Daoy (cell line): ENCODE measurements at places on chromosomes 2 and 18. TPM values are rescaled to one million over a fixed set of nuclear protein-coding genes. Genes with fewer than 3 reads are reported as not detected.

Gene ARHGAP25
- 0.51 and 1.7 TPM in 2 replicates for total RNA-seq

Gene DNMT3A
- total RNA-seq: 17.7 and 19.3 TPM in 2 replicates

Gene TLX2
- 0.77 TPM in 1 of 2 replicates, not detected in the other for total RNA-seq

Gene ZNF532
- total RNA-seq: 16.6 and 20.8 TPM in 2 replicates

Gene CXCR4
- total RNA-seq: 3.8 and 6.5 TPM in 2 replicates

Gene CIB4
- total RNA-seq: not detected in 2 replicates

Gene TNFAIP6
- total RNA-seq: 2.4 and 3.2 TPM in 2 replicates

Gene LRP2
- under 0.01 TPM in 1 of 2 replicates, not detected in the other for total RNA-seq

Gene ADAM23
- total RNA-seq: 1.1 and 2.5 TPM in 2 replicates

Gene SLC8A1
- total RNA-seq: 5.3 and 9.0 TPM in 2 replicates

Gene DCC
- total RNA-seq: not detected in 2 replicates

Gene PASK
- 8.5 TPM in 2 replicates for total RNA-seq

Gene RIT2
- total RNA-seq: not detected in 2 replicates

Gene CBLN2
- total RNA-seq: 0.29 TPM in 1 of 2 replicates, not detected in the other

Gene MYCN
- 0.23 and 0.36 TPM in 2 replicates for total RNA-seq

Gene SLC11A1
- not detected in 2 replicates for total RNA-seq

Gene SIX3
- total RNA-seq: 0.24 TPM in 1 of 2 replicates, not detected in the other

Gene REG3G
- not detected in 2 replicates for total RNA-seq

Gene LBX2
- 0.97 and 1.7 TPM in 2 replicates for total RNA-seq

Gene HDHD2
- total RNA-seq: 12.1 and 22.9 TPM in 2 replicates

Gene ZAP70
- 0.33 and 0.46 TPM in 2 replicates for total RNA-seq

Gene CNGA3
- total RNA-seq: not detected in 2 replicates

Gene EML6
- total RNA-seq: 1.0 and 2.1 TPM in 2 replicates

Gene PDIA6
- total RNA-seq: 381 and 427 TPM in 2 replicates
